AG10803 (cell line): ENCODE measurements at places on chromosomes 4 and X.

DNA sequence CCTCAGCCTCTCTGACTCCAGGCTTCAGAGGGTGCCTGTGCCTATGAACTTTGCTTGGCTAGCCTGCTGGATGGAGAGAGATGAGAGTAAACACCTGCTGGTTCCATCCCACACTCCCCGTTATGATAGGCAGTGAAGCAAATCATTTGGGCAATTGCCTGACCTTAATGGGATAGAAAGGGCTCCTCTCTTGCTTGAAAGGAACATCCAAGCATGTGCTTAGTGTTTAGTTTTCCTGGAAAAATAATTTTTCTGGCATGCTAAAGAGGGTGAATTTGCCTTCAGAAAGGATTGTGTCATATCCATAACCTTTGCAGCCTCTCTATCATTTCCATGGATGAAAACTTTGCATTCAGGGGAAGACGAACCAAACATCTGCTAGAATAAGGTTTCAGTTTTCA, 10.8 kb downstream of the PLAC1 start:
- DNase-seq: no peak

DNA sequence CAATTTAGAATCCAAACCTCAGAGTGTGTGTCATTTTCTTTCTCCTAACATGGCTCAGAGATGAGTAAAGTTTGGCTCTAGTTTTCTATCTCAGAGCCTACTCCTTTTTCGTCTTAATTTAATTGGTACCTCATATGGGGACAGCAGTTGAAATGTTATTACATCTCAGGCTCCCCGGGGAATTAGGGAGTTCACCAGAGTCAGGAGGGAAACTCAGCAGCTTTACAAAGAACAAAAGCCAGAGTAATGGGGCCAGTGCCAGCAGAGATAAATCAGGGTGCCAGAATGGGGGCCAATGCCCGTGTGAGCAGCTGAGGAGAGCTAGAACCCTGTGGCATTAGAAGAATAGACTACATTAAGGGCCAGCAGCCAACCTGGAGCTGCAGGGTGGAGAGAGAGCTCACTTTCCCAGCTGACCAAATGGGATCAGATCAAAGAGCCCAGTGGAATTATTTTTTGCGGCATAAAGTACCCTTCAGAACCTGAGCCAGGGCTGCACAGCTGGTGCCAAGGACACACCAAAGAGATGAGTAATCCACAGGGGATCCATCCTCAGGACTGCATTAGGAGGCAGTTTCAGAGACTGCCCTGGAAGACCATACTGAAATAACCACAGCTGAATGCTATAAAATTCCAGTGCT, 207.1 kb upstream of the DKK2 start:
- peak; percentile 68 for DNase-seq

DNA sequence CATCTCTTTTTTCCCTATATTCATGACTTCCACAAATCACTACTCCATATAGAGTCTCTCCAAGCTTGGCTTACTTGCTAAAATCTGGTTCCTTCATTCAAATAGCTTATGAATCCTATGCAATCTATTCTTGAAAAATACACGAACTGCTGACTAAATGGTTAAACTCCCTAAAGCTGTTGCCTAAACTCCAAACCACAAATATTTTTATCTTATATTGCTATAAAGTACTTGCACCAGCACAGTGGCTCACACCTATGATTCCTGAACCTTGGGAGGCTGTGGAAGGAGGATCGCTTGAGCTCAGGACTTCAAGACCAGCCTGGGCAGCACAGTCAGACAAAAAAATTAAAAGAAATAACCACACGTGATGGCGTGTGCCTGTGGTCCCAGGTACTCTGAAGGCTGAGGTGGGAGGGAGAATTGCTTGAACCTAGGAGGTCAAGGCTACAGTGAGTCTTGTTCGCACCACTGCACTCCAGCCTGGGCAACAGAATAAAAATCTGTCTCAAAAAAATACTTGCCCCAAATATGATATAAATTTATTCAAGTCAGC, 2.2 kb downstream of the FBXO8 start:
- DNase-seq: no peak

DNA sequence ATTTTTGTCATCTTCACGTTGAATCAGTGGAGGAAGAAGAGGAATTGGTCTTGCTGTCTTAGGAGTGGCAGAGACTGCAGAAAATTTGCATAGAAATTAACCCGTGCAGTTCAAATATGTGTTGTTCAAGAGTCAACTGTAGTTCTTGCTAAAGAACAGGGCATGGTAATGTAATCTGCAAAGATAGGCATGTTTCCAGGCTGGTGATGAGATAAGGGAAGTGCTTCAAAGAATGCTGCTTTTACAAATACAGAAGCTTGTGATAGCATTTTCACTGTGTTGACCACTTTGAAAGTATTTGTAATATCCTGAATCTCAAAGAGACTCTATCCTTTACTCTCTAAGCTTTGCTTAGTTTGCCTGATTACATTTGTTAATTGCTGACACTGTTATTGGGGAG, 60.1 kb downstream of the PRRG1 start:
- no peak for DNase-seq

DNA sequence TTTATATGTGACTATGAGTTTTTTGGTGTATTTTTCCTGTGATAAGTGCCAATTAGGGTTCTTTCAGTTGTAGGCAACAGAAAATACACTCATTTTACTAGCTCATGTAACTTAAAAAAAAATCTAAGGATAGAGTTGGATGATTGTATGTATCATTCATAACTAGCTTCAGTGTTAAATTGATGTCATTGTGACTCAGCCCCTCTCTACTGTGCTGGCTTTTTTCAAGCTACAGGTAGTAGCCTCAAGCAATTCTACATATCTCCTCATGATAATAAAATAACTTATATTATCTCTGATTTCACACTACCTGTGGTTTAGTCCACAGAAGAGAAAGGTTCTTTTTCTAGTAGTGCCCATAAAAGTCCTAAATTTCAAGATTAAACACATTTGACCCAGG, 11.9 kb downstream of the WDR17 start:
- DNase-seq: no peak

DNA sequence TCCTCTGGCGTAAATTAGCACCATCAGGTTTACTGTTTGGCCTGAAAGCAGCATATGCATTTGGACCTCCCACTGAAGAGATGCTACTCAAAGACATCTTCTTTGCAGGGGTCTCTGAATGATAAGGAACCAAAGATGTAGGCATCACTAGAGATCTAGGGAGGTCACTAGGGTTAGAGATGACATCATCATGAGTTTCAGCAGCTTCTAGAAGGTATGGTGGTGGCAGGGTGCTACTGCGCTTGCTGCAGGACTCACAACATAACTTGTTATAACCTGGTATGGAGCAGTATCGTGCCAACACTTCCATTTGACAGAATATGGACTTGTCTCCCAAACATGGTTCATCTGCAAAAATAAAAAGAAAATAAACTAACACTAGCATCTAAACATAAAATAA, 251.6 kb downstream of the NPFFR2 start:
- DNase-seq: no peak

- DNase-seq: no peak
Measured at GRCh38 chr4:106738121-106738520, 298.0 kb downstream of the DKK2 start.
